ENCODE measurements at places on chromosomes 1 and 21.

GRCh38 chr21:42193721-42194120 lies 25.2 kb upstream of the ABCG1 start:
- DNase-seq, result no peak

DNA sequence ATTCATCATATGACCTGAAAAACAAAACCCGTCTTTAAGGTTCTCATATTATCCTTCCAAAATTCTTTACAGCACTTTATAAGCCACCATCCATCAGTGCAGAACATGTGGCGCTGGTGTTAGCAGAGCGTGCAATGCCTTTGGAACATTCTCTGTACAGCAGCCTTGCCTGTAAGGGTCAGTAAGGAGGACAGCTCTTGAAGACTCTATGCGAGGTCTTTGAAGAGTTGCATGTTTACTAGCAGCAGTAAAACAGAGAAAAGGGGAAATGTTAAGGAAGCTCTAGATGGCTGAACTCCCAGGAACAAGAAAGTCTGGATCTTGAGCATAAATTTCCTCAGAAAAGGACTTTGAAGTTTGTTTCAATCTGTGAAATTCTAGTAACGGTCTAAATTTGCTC lies 365.6 kb downstream of the DUSP10 start:
- no peak for DNase-seq

DNA sequence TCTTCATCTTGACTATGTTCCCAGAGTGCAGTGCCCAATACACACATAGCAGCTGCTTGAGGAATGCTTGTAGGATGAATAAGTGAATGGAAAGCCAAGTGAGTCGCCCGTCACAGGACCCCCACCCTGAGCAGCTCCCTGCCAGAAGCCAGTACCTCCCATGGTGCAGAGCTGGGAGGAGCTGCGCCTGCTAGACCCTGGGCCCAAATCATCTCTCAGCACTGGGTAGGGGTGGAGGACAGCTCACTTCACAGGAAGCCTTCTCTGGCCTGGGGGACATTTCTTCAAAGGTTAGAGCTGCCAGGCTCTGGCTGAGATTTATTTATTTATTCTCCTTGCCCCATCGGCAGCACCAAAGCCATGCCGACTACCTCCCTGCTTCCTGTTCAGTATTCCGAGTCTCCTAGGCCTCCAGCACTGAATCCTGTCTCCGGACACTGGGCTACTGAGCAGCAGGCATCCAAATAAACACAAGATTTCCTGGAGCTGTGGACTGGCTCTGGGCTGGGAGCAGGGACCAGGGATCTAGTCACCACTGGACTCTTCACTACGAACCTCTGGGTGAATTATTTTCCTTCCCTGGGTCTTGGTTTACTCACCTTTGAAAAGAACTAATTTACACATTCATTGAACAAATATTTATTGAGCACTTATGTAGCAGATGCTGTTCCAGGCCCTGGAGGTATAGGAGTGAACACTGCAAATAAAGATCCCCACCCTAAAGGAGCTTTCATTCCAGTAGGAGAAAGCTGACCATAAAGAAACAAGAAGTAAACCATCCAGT lies 187.7 kb downstream of the TRABD2B start:
- no peak for DNase-seq

DNA sequence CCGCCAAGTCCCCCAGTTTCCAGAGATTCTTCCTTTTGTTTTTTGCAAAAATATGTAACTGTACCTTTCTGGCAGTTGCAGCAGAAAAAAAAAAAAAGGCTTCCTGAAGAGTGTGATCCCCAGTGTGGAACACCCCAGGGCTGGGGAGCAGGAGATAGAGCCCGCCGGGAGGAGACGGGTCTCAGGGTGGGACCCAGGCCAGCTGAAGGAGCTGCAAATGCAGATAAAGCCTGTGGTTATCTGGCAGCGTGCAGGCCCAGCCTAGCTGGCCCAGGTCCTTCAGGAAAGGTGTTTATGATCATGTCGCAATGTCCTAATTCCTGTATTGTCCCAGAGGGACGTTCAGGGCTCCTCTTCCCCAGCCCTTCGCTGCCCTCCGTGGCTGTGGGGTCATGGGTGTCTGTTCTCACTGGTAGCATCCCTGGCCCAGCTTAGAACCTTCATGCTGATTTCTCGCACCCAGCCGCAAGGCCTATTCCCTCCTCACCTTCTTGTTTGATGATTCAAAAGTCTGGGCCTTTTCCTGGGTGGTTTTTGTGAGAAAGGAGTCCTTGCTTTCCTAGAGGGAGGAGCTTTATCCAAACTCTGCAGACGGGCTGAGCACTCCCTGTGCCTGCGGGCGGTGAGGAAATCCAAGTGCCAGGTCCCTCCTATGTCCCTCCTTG lies 26.2 kb downstream of the RNF187 start:
- DNase-seq, result no peak

DNA sequence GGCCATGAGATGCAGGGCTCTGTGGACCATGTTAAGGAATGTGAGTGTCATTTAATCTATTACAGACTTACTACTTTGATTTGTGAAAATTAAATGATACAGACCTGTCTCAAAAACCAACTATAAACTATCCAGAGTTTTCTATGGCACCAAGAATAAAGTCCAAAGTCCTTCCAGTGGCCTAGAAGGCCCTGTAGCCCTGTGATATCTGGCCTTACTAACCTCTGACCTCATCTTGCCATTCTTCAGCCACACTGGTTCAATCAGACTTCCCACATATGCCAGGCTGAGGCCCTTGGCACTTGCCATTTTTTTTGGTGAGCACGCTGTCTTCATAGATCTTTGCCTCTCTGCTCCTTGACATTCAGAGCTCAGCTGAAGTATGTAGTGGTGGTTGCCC lies 7.7 kb downstream of the NTPCR start:
- DNase-seq, result no peak

DNA sequence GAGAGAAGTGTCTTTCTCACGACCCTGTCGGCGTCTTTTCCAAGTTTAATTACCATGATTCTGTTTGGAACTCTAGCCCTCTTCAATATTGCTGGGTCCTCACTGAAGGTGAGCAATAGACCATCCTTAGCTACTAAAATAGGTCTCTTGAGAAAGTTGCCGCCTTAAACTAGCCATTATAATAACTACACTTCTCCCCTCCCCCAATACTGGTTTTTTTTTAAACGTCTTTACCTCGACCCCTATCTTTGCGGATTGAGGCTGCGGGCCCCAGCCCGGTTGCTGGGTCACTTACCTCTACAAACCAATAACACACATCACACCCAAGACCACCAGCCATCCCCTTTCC lies 672 bp downstream of the ENSA start:
- no peak for DNase-seq
